ENCODE measurements at places on chromosomes 11 and 22. TPM values are rescaled to one million over a fixed set of nuclear protein-coding genes. Genes with fewer than 3 reads are reported as not detected.

The FOLR1 gene
- 5.1 TPM for total RNA-seq

The KCNJ5 gene
- total RNA-seq, result 12.5 TPM

The SSTR3 gene
- total RNA-seq, result 1.7 TPM

The BCO2 gene
- 22.1 TPM for total RNA-seq

The KCTD14 gene
- total RNA-seq, result 0.48 TPM

The OR5B21 gene
- not detected for total RNA-seq

The TRPM5 gene
- not detected for total RNA-seq

DNA sequence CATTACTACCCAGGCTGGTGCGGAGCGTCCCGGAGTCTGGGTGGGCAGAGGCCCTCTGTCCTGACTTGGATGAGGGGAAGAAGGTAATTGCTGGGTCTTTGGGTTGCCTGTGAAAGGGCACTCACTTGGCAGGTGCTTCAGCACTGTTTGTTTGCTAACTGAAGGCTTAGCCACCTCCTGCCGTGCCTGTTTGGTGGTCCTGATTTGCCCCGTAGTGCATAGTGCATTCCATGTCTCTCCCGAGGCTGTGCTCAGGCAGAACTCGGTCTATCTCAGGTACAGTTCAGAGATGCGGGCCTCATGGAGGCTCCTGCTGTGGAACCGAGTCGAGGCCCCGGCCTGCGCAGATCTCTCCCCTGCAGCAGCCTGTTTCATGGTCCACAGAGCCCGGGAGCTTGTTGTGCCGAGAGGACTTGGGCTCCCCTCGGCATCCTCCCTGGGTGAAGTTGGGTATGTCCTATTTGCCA, 146.2 kb downstream of the TBC1D22A start:
- no peak for DNase-seq

DNA sequence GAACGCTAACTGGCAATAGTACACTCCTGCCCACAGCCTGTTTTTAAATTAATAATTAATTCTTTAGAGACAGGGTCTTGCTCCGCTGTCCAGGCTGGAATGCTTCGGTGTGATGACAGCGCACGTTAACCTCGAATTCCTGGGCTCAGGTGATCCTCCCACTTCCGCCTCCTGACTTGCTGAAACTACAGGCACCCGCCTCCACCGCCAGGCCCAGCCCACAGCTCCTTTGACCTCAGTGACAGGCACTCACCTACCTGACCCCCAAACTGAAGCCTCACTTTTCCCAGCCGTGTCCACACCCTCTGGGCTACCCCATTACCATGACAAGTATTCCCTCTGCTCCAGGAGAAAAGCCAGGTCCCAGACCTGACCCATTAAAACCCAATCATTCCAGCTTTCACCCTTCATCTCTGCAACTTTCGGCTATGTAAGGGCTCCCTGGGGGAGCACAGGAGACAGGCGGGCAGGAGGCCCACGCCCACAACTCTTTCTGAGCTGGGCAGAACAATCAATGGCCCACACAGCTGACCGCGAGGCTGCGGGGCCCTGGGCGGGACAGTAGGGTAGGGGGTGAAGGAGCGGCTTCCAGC, 730 bp downstream of the LMNTD2 start:
- DNase-seq, result no peak

DNA sequence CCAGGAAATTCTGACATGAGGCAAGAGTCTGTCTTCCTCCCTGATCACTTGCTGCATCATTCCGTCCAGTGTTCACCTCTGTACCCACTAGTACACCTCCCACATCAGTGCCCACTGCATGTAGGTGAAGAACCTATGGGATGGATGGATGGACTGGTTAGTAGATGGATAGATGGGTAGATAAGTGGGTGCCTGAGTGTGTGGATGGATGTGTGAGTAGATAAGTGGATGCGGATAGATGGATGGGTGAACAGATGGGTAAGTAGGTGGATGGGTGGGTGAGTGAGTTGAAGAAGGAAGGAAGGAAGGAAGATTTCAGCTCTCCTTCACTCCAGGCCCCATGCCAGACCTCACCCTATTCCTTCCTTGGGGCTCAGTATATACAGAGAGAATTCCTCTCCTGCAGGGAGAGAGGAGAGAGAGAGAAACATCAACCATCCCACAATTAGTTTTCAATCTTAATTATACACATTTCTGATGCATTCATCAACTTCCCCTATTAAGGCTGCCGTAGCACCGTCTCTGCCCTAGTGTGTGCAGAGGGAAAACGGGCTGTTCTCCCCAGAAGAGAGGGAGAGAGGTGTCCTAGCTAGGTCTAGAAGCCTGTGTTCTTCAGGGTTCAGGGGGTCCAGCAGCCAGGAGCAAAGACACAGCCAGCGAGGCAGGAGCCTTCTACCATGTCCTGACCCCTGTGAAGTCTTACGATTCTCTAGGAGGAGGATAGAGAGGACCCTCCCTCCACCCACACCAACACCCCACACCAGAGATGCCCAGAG, 125.3 kb downstream of the BUD13 start:
- no peak for DNase-seq

DNA sequence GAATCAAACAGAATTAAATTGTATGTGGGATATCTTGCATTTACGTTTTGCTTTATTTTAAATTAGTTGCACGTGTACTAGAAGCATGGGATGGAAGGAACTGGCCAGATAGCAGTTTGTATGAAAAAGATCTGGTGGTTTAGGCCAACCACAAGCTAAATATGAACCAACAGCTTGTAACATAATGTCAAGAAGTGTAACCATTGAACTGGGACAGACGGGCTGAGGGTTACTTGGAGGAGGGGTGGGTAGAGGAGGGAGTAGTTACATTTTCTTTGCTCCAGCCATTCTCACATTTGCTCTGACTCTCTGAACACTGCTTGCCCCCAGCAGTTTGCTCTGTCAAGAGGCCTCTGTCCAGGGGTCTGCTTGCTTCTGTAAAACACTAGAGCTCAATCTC, 31.7 kb upstream of the CXCR5 start:
- DNase-seq, result no peak

GRCh38 chr11:1461826-1462697, 24.5 kb downstream of the MOB2 start:
- no peak for DNase-seq

- DNase-seq, result no peak
Observed at GRCh38 chr22:23698094-23698493, 7.3 kb downstream of the RGL4 start.

DNA sequence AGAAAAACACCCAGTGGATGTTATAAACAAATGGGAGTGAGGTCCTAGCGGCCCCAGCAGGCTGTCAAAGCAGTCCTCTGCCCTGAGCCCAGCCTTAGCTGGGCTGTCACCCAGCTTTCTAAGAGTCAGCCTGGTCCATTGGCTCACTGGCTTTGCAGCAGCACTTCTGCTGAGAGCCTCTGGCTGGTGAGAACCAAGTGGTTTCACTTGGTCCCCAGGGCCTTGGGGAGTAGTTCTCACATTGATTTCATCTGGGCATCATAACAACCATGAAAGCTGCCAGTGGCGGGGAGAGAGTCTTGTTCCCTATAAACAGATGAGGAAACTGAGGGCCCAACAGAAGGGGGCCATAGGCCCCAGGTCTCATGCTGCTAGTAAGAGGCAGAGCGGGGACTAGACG, 11.4 kb downstream of the SEC14L6 start:
- no peak for DNase-seq

GRCh38 chr11:41497974-41498373, 38.5 kb upstream of the LRRC4C start:
- peak; percentile 17 for DNase-seq

DNA sequence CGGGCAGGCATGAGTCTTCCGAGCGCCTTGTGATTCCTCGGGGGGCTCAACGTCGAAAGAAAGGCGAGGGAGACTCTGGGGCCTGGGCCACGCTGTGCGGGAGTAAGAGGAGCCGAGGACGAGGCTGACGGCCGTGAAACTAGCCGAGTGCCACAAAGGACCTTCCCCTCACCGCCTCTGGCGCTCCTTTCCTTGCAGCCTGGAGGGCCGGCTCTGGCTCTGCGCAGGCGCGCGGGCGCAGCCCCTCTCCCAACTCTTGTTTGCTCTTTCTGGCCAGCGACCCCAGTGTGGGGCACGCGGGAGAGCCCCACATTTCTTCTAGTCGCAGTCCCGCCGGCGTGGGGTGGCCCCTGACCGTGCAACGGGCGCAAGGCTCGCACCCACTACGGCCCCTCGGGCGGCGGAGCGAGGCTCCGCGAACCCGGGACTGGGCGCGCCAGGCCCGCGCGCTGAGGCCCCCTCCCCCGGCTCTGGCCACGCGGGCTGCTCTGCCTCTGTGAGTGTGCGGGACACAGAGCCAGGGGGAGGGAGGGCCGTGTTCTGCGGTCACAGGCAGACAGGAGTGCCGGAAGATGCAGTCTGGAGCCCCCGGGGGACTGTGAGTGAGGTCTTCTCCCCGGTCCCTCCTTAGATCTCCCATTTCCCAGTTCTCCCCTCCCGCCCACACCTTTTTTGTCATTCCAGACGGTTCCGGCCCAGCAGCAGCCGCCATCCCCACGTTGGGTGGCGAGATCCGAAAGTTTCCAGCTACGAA, 1.0 kb upstream of the TOB2 start:
- DNase-seq, result peak; percentile 82

- DNase-seq, result no peak
Observed at GRCh38 chr11:44208976-44209603, 100.8 kb downstream of the ALX4 start.

GRCh38 chr11:8392166-8392565, 128.5 kb upstream of the LMO1 start:
- DNase-seq, result no peak

DNA sequence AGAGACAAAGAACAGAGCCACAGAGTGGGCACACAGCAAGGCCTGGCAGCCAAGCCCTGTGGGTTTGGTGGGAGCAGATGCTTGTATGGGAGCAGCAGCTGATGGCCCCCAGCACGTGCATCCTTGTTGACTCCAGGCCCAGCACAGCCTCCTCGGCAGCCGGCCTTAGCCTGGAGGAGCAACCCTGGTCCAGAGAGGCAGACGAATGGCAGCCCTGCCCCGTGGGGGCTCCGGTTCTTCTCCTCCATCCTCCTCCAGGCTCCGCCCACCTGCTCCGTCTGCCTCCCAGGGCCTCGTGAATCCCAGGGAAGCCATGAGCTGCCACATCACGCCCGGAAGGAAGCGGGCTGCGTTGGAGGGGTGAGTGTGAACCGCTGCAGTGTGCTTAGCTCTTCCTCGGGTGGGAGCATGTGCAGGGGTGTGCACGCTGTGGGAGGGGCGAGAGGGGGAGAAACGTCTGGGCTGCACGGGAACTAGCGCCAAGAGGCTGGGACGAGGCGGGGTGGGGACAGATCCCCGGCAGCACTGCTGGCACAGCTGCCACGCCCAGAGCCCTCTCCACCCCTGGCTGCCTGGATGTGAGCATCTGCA, 36.3 kb upstream of the JAM3 start:
- peak; percentile 50 for DNase-seq

DNA sequence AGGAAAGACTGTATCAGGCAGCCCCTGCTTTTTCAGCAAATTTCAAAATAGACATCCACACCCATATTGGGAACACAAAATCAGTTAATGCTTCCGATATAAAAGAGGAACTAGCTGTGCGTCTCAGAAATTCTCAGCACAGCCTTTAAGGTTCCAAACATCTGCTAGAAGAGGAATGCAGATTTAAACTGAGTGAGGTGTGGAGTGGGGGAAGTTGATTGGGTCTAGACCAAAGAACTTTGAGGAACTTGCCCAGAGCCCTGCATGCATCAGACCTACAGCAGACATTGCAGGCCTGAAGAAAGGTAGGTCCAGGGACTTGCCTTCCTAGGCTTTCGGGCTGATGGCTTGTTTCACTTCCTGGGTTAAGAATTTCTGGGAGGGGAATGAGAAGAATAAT, at the start of gene MS4A4A:
MS4A4A (plus strand) TSS at position 255 of the 400 bp plus-strand sequence; CDS start at position 265, 10 bp downstream.
- peak; percentile 42 for DNase-seq
